ENCODE measurements at places on chromosomes 6 and 20.

DNA sequence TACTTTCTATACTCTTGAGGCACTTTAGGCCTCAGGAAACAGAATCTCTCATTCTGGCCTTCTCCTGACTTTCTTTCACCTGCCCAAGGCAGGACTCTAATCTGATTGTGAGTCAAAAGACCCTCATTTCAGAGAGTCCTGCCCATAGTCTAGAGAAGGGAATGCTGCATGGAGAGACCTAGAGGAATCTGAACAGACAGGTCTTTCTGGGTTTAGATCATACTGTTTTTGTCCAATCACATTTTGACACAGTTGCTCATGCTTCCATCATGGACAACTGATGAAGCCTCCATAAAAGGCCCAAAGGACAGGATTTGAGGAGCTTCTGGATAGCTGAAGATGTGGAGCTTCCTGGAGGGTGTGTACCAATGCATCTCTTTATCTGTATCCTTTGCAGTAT is 48.1 kb upstream of the BTBD3 start:
- DNase-seq = no peak

GRCh38 chr6:76416821-76417605 is 344.6 kb upstream of the IMPG1 start:
- DNase-seq = no peak

- peak; percentile 37 for DNase-seq
These were observed 70.3 kb downstream of the ANKEF1 start for GRCh38 chr20:10105046-10105445.

GRCh38 chr6:150427037-150427602 is 58.3 kb downstream of the IYD start:
- no peak for DNase-seq

GRCh38 chr6:54695815-54696214 is 150.8 kb upstream of the FAM83B start:
- DNase-seq = no peak

DNA sequence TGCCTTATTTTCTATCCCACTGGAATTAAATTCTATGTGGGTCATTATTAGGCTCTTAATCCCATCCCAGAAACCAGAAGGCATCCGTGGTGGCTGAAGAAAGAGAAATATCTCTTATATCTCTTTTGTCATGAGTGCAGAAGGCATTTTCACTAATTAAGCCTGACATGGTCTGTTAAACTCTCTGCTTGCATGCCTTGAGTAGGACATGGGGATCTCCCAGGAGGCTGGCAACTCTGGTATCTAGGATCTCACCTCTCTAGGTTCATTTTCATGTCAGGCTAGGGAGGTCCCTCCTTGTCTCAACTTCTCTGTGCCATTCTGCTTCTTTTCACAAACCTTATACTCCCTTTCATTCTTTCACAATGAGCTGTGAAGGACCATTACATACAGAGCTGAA is 25.3 kb upstream of the GPR63 start:
- no peak for DNase-seq

GRCh38 chr20:38843346-38843745 is 37.8 kb downstream of the PPP1R16B start:
- no peak for DNase-seq

DNA sequence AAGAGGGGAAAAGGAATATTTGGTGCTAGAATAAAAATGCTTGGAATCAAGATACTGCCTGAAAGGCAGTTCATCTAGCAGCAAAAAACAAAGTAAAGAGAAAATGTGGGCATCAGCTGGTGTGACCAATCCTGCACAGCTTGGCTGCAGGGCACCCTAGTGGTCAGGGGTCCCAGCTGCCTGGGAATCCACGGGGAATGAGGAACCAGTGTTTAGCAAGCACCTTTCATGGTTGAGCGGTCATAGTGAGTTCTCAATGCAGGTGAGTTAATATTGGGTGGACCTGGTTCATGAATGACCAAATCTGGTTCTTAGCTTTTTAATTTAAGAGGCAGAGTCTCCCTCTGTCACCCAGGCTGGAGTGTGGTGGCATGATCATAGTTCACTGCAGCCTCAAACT is 53.3 kb downstream of the CAP2 start:
- no peak for DNase-seq

- peak; percentile 85 for DNase-seq
These were observed 6.7 kb upstream of the VNN2 start for GRCh38 chr6:132764370-132764769.

- DNase-seq = no peak
These were observed 48.0 kb upstream of the STK35 start for GRCh38 chr20:2053615-2054014.
